Activated CD4-positive, alpha-beta memory T cell treated with anti-CD3 and anti-CD28 coated beads, Interleukin-2, amount 10 ng/mL, durations not matched to agents 7 days and 5 days (primary cell): ENCODE measurements at places on chromosomes 3 and 15. TPM values are rescaled to one million over a fixed set of nuclear protein-coding genes. Genes with fewer than 3 reads are reported as not detected.
A peak's percentile ranks its signal among the peaks of the same experiment; 100 is the strongest.

DNA sequence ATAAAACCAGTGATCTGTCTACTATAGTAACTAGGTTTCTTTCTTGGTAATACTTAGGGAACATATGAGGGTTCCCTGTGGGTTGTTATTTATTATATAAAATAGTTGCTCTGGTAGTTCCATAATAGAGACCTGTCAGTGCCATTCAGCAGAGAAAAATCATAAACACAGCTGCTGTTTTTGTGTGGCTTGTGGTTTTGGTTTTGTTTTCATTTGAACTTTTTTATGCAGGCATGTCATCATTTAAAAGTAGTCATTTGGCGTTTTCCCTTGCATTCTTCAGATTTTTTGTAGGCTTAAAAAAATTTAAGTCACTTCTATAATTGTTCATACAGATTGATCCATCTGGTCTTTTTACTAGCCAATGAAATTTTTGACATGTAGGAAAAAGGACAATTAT is 47.9 kb downstream of the PIK3CA start:
- no peak for DNase-seq

RARRES1 gene
- not detected for total RNA-seq

DNA sequence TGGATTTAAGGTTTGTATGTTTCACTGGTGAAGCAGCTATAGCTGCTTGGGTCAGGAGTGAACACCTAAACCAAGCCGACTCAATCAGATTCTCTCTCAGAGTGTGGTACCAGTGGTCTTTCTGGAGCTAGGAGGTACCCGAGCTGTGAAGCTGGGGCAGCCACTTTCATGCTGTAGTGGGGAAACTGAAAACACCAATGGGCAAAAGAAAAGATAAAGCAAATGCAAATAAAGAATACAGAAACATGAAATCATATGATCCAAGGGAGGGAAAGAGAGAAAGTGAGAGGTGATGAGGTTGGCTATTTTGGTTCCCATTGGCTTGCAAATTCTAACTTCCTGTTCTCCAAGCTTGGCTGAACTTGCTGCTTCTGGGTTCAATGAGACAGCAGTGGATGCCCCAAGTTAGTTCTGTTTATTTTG is 212.3 kb upstream of the CFAP20DC start:
- DNase-seq, result no peak

DNA sequence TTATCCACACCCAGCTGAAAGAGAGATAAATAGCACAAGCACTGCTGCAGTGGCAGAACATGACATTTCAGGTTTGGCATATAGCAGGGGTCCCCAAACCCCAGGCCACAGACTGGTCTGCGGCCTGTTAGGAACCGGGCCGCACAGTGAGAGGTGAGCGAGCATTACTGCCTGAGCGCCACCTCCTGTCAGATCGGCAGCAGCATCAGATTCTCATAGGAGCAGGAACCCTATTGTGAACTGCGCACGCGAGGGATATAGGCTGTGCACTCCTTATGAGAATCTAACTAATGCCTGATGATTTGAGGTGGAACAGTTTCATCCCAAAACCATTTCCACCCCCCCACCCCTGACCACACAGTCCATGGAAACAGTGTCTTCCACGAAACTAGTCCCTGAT is 54.6 kb downstream of the CCR4 start:
- peak; percentile 69 for DNase-seq

DNA sequence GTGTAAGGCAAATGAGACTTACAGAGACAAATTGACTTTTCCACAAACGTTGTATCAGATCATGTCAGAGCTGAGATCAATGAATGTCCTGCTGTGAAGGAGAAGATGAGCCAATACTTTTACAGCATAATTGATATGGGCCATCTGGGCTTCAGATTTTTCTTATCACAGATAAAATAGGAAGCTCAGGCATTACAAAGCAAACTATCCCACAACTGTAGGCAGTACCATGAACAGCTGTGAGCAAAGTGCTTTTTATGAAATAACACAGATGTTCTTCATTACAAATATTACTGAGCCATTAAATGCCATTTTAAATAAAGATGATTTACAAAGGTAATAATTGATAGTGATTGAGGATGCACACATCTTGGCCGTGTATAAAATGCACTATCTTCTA is 852.3 kb downstream of the OTOL1 start:
- no peak for DNase-seq
